ENCODE measurements at places on chromosomes 1 and 21.
A peak's percentile ranks its signal among the peaks of the same experiment; 100 is the strongest.

DNA sequence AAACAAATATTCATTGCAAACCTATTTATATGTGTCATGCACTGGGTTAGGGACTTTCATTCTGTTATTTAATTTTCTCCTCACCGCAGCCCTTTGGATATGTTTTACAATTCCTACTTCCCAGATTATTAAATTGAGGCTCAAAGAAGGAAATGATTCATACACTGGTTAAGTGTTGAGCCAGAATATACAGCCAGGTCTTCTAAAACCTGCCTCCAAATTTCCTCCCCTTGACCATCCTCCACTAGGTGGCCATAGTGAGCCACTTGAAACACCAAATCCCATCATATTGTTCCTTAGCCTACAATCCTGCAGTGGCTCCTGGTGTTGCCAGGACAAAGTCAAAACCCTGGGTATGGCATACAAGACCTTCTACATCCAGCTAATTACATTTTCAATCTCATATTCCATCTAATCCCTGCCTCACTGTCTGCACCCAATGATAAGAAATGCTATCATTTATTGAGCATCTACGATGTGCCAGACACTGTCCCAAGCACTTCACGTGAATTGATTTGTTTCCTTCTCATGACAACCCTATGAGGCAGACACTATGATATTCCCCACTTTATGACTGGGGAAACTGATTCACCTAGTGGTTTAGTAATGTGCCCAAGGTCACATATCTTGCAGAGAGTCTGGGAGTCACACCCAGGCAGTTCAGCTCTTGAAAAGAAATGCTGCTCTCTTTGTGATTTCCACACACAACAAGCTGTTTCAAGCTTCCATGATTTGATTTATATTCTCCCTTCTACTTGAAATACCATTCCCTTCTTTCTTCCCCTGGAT, 23.6 kb upstream of the KIRREL1 start:
- peak; percentile 56 for DNase-seq

DNA sequence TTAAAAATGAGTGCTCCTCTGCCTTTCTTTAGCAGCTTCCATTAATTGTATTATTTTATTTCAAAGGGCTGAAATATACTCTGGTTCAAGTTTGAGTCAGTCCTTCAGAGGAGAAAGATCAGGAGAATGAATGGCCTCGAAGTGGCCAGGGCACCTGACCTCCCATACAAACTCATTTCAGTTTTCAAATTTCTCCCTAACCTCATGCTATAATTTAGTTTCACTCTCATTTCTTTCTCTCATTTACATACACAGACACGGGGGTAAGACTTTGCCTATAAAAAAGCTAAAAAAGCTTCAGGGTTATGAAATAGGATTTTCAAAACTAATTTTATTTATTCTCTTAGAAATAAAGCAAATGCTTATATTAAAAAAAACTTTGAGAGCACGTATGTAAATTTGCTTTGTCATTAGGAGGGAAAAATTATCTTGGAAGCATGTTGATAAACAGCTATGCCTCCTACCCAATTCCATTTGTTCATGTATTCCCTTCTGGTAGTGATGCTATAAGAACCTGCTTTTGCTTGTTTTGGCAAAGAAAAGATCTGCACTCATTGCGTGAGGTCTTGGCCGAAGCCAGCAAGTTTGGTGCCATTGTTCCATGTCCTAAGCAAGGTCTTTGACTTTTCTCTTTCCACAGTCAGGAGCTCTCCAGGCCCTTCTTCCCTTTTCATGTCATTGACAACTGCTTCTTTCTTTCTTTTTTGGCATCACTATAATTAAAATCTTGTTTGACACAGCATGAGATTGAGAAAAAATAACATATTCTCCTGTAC, 80.4 kb upstream of the LRRC53 start:
- no peak for DNase-seq

DNA sequence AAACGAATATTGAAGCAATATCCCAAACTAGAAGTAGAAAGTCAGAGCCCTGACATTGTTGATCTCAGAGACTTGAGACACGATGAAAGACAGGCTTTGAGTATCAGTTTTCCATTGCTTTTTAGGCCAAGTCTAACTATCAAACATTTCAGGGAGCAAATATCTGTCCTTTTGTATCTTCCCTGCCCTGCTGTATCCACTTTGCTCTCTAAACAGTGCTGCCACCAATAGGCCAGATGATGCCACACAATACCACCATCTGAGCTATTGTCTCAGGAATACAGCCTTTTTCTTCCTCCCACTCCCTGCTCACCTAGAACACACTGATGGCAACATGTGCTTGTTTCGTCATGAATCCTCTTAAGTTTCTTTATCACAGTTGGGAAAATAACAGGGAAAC, 62.6 kb upstream of the SPAG17 start:
- DNase-seq, result no peak

DNA sequence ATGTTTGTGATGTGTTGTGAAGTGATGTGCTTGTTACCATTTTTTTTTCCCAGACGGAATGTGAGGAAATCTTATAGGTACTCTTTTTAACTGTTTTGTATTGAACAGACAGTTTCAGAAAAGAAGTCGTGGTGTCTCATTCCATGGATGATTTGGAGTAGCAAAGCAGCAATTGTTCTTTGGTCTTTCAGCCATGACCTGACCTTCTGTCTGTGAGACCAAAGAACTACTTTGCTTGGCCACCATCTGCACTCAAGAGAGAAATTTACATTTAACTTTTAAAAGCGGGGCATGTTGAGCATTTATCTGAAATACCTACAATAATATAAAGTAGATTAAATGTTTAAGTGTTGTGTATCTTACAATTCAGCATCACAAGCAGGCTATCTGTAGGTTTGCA, 90.2 kb downstream of the SDCCAG8 start:
- DNase-seq, result no peak

DNA sequence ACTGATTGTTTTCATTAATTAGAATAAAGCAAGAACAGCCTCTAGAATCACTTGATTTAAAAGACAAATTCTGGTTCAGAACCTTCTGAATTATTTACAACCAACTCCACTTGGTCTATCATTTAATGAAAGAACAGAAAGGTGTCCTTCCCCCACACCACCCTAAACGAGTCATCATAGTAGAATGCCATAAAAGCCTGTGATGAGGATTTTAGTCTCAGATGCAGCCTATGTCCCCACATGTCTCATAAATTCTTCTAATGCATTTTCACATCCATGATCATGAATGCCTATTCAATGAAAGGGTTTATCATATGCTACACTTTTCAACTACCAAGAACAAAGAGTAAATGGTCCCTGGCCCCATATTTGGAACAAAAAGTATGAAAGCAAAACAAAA, 508.1 kb downstream of the DPYD start:
- DNase-seq, result no peak

DNA sequence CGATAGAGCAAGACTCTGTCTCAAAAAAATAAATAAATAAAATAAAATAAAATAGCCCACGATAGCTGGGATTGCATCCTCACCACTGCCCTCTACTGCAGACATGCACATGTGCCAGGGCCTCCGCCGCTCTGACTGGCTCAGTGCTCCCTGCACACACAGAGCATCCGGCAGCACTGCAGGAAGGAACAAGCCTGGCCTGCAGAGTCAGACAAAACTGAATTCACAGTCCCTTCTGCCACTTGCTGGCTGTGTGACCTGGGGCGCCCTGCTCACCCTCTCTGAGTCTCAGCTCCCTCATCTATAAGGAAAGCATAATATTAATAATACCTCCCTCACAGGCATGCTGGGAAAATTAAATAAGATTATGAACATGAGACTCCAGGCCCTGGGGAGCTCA, 35.4 kb downstream of the CSMD2 start:
- DNase-seq, result no peak

- DNase-seq, result no peak
Measured at GRCh38 chr1:57615956-57616355, 192.1 kb upstream of the DAB1 start.

GRCh38 chr21:26093122-26093521, 77.4 kb downstream of the APP start:
- no peak for DNase-seq

All from skeletal muscle cell (primary cell).